ENCODE measurements at places on chromosomes 5 and 9. TPM values are rescaled to one million over a fixed set of nuclear protein-coding genes. Genes with fewer than 3 reads are reported as not detected.

GRCh38 chr5:68740226-68740910 lies 353.4 kb upstream of the SLC30A5 start:
- DNase-seq = no peak

DNA sequence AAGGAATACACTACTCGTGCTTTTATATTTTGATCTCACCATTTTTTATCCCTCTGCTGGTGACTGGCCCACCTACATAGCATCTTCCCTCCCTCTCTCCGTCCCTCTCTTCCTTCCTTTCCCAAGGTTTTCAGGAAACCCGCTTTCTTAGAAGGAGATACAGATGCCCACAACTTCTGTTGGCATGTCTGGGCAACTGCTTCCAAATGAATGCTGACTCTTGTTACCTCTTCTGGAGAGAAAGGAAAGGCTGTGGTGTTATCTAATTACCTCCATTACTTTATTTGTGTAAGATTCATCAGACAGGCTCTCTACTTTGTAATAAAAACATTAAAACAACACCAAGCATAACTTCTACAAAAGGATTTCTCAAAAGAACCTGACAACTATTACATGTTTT lies 20.2 kb downstream of the FANCC start:
- no peak for DNase-seq

DNA sequence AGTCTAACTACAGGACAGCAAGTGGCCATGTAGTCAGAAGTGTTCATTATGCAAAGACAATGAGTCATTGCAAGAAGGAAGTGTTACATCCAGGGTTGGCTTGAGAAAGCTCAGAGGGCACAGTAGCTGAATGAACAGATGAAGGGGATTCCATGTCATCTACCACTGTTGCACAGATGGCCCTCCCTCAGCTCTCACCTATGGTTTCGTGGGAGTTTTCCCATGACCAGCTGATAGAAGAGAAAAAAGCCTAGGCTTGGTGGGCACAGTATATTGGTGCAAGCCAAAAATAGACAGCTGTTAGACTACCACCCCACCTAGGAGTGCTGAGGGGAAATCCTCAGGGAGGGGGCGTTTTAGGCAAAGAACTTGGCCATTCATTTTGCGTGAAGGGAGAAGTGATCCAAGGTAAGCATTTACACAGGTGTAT lies 217.0 kb downstream of the DMRT2 start:
- DNase-seq = no peak

- no peak for DNase-seq
Observed at GRCh38 chr9:129990269-129991010, 52.5 kb downstream of the FNBP1 start.

- DNase-seq = no peak
Observed at GRCh38 chr5:95565280-95565920, 10.5 kb downstream of the ARSK start.

GRCh38 chr5:160548949-160549645 lies 127.4 kb downstream of the PTTG1 start:
- DNase-seq = no peak

GRCh38 chr5:17154211-17154996 lies 63.0 kb upstream of the BASP1 start:
- no peak for DNase-seq

- DNase-seq = no peak
Observed at GRCh38 chr5:81303563-81303962, 2.2 kb downstream of the ZCCHC9 start.

DNA sequence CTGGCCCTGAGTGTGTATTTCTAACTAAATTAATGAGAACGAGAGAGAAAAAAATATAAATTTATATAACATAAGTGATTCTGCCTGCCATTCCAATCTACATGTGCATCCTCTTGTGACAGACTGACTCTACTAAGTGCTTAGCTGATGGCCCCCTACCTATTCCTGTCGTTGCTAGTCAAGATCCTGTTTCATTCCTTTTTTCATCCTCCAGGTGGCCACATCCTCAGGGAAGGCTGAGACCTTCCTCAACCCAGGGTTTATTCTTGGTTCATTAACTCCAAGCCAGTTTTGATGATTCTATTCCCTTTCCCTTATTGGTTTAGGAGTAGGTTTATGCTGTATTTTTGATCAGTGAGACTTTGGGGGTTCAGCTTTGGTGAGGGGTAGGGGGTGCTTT lies 201.3 kb downstream of the C9orf152 start:
- no peak for DNase-seq

Gene PCDH12
- 1.6 TPM for total RNA-seq

All from body of pancreas (tissue), 4 donors.